Parietal lobe (tissue), 2 donors: ENCODE measurements at places on chromosomes 2 and 18. TPM values are rescaled to one million over a fixed set of nuclear protein-coding genes. Genes with fewer than 3 reads are reported as not detected.

The FAM124B gene
- 6.9 TPM for total RNA-seq

The MPP4 gene
- 0.63 TPM for total RNA-seq

The GALNT3 gene
- total RNA-seq = 7.8 TPM

The CTLA4 gene
- total RNA-seq = not detected

The NOL4 gene
- 160 TPM for total RNA-seq

The CD302 gene
- total RNA-seq = 1.9 TPM

The IL36A gene
- total RNA-seq = not detected

The ZNF892 gene
- total RNA-seq = 62.3 TPM

The IL1B gene
- total RNA-seq = 2.2 TPM

The GKN2 gene
- not detected for total RNA-seq

The CCDC178 gene
- total RNA-seq = 0.31 TPM

The LDLRAD4 gene
- 299 TPM for total RNA-seq

The CYP27A1 gene
- total RNA-seq = 3.4 TPM

The TMEM17 gene
- total RNA-seq = 1.9 TPM

The SPR gene
- 1.3 TPM for total RNA-seq

The UGT1A10 gene
- not detected for total RNA-seq

The RAMP1 gene
- 2.2 TPM for total RNA-seq

The ITPRIPL1 gene
- 4.7 TPM for total RNA-seq

The FBXO48 gene
- total RNA-seq = 0.94 TPM

The GDF7 gene
- total RNA-seq = 0.31 TPM

The IL1A gene
- total RNA-seq = not detected

The WIPF1 gene
- total RNA-seq = 3.8 TPM

The CHRND gene
- not detected for total RNA-seq

The SIX2 gene
- total RNA-seq = not detected

The AMER3 gene
- total RNA-seq = 45.4 TPM

The KCNK3 gene
- 5.0 TPM for total RNA-seq

The TMEM169 gene
- 19.1 TPM for total RNA-seq

The LAMA1 gene
- total RNA-seq = 26.0 TPM

The MC4R gene
- 1.3 TPM for total RNA-seq

The PAPOLG gene
- total RNA-seq = 58.8 TPM

The CROCC2 gene
- total RNA-seq = under 0.01 TPM

The DSC2 gene
- 4.1 TPM for total RNA-seq

The CRIM1 gene
- total RNA-seq = 87.3 TPM

The MEP1B gene
- total RNA-seq = not detected

The CD28 gene
- total RNA-seq = under 0.01 TPM
